Cardiac fibroblast (primary cell): ENCODE measurements at places on chromosomes 2 and 18.

- DNase-seq, result no peak
Observed at GRCh38 chr2:65727816-65728215, 295.4 kb upstream of the SPRED2 start.

DNA sequence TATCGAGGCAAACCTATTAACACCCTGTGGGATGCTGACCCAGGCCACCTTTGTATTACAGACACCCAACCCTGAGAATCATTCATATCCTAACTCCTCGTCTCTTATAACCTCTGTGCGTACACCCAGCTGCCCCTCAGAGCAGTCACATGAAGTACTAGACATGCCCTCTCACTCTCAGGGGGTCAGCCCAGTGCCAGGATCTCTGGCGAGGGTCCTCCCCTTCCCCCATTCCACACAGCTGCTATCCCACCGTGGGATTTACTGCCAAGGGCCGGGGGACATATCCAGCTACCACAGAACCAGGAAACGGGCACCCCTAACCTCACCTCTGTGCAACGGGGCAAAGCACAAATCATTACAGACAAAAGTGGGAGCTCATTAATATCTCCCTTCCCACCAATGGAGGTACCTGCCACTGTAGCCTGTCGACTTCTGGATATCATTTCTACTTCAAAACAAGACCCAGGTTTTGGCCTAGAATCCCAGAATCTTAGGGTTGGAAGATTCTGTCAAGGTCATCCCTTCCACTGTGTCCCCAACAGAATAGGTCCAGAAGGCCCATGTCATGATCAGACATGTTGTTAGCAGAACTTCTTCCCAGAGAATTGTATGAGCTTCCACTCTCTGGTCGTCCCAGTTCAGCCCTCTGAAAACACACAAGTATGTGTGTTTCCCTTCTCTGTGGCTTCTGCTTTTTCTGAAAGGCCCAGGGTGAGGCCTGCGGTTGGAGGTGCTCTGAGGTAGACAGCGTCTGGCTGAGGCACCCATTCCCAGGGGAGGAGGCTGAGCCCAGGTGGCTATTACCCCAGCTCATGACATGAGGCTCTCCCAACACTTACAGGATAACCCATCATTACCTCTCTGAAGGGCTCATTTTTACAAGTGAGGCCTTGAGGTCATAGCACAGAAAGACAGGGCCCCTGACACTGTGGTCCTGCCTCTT is 1.7 kb downstream of the TMBIM1 start:
- no peak for DNase-seq

GRCh38 chr2:172655091-172655837 is 80.4 kb upstream of the RAPGEF4 start:
- DNase-seq, result peak; percentile 82

DNA sequence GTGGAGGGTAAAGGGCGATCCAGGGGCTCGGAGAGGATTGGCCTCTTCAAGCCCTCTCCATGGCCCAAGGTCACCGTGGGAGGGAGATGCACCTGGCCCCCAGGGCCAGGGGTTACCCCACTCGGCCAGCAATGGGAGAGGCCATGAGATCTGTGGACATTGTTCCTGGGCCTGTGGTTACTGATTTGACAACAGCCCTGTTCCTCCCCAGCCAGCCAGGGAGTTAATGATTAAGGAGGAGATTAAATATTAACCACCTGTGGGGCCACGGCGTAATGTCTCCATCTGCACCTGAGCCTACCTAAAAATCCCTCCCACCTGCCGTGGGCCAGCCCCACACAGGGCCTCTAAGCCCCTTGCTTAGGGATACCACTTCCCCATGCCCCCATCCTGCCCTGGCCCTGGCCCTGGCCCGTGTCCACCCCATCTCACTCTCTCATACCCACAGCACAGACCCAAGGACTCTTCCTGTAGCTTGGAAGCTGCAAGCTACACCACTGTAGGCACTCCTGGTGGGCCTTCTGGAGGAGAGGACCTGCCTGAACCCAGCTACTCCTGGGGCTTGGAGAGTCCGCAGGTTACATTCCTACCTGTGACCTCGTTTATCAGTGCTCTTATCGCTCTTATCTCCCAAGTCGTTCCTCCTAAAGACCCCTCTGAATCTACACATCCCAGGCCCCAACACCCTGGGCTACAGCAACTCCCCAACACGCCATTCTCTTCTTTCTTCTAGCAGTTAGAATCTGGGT is 32.1 kb downstream of the ZFP36L2 start:
- DNase-seq, result no peak

GRCh38 chr2:174485788-174486562 is 854 bp downstream of the GPR155 start:
- peak; percentile 38 for DNase-seq

- no peak for DNase-seq
Observed at GRCh38 chr2:229882583-229882982, 39.2 kb downstream of the TRIP12 start.

GRCh38 chr2:19560785-19561184 is 202.4 kb upstream of the OSR1 start:
- DNase-seq, result no peak

GRCh38 chr2:80075719-80076118 is 228.8 kb downstream of the LRRTM1 start:
- DNase-seq, result no peak

DNA sequence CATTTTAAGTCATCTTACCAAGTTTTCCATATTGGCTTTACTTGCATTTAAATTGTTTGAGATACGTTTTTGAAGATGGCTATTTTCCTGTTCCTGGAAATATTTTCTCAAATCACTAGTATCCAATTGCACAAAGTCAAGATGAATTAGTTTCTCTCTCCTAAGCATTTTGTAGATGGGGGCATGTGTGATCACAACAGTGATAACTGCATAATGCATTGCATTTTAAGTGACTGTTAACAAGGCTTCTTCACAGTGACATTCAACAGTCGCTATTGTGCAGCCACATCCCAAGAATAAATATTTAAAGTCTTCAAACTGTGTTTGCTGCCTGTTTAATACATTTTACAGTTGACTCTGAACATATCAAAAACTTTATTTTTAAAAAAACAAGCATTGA is 694.2 kb upstream of the CDH7 start:
- DNase-seq, result no peak

DNA sequence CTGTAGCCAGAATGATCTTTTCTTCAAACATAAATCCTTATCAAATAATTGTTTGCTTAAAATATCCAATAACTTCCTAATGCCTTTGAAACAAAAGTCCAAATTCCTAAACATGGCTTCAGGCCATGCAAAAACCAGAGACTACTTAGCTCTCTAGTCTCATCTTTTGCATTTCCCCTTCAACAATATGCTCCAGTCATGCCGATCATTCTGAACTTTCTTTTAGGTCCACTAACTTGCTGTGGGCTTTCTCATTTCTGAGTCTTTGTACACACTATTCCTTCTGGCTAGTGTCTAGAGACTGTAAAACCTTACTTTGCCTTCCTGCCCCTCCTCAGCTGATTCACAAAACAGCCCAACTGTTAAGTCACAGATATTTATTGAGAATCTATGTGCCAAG is 51.5 kb downstream of the VIL1 start:
- DNase-seq, result no peak

- DNase-seq, result no peak
Observed at GRCh38 chr2:172600557-172601008, 44.7 kb downstream of the PDK1 start.

DNA sequence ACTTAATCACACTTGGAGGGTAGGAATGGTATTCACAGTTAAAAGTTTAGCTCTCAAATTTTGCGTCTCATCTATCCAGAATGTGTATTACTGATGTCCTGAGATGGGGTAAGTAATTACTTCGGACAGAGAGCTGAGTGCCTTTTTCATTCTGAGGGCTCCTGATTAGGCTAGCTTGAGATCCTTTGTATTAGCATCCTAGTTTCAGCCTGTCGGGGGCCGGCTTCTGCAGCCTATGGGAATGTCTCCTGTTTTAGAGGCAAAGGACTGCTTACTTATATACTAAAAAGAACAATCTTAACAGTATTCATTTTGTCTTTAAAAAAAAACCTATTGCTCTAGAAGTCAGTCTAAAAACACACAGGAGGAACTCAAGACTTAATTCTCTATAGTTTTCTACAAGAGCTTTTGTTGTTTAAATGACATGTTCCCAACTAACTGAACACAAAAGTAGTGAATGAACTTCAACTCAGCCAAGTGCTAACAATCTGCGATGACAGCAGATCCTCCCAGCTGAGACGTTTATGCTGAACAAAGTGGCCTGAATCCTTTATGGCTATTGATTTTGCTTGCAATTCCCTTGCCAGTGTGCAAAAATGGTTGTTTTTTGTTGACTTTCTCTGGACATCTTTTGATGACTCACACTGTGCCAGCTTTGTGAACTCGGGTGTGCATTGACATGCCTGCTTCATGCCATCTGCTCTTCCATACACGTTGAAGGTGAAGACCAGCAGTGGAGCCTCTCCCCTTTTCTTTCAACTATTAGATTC is 118.7 kb downstream of the LYPD6B start:
- no peak for DNase-seq

DNA sequence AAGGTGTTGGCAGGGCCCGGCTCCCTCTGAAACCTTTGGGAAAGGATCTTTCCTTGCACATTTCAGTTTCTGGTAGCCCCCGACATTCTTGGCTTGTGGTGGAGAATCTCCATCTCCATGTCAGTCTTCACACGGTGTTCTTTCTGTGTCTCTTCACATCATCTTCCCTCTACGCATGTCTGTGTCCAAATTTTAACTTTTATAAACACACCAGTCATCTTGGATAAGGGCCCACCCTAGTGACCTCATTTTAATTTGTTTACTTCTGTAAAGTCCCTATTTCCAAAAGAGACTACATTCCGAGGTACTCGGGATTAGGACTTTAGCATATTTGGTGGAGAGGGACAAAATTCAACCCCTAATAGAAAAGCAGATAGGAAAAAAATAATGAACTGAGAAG is 138.4 kb downstream of the GALNT3 start:
- no peak for DNase-seq

GRCh38 chr2:109256111-109256510 is 127.1 kb downstream of the SH3RF3 start:
- DNase-seq, result no peak

- DNase-seq, result no peak
Observed at GRCh38 chr2:222268311-222268990, 30.3 kb downstream of the PAX3 start.

GRCh38 chr2:196638765-196639164 is 750 bp upstream of the CCDC150 start:
- DNase-seq, result no peak

DNA sequence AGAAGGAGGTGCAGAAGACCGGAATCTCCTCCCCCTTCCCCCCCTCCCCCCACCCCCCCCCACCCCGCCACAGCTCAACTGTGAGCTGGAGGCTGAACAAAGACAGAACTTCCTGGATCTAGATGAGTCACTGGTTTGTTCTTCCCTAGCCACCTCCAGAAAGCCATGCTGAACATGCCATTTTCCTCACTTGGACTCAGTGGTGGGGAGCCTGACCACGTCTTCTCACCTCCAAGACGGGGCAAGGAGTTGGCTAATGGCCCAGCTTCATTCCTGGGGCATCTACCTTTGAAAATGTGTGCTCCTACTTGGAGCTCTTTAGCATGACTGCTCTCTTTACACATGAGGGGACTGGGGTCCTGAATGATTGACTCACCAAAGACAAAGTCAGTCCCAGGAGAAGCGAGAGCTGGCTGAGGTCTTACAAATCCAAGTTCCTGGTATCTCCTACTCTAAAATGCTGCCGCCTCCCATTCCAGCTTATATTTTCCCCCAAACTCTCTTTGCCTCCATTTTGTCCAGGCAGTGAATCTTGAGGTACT is 22.6 kb upstream of the FZD5 start:
- peak; percentile 80 for DNase-seq

DNA sequence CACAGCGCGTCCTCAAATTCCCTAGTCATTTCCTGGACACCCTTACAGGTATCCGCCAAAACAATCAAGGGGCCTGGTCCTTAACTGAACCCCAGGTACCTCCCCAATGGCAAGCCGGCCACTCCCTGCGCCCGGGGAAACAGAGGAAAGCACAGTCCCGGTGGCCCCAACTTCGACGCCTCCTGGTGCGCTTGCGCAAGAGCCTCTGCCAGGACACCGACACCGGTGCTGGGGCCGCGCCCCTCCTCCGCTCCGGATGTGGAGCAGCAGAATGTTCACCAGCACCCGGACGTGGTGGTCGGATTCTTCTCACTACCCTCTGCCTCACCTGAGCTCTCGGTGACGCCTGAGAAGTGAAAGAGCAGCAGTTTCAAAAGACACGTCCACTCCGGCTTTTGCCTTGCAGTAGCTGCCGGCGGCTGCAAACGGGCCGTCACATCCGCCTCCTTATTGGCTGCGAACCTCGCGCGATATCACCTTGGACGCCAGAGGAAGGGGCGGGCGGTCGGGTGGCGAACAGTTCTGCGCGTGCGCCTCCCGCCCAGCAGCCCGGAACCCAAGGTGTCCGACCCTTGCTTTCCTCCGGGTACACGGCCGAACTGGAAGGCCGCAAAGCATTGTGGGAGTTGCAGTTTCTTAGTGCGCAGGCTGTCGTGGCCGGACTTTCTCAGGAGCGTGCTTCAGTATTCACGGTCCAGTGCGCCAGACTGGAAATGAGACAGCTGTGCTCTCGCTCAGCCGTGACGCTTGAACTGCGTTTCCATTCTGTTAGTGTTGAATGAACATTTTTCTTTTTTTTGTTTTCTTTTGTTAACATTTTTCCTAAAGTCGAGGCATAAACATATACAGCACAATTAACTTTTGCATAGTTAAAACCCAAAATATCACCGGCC is at the start of gene TXNDC9:
TSS of gene TXNDC9 (minus strand) at position 423 of the 893 bp plus-strand sequence. CDS start 3,123 bp downstream, outside the sequence.
- peak; percentile 100 for DNase-seq

DNA sequence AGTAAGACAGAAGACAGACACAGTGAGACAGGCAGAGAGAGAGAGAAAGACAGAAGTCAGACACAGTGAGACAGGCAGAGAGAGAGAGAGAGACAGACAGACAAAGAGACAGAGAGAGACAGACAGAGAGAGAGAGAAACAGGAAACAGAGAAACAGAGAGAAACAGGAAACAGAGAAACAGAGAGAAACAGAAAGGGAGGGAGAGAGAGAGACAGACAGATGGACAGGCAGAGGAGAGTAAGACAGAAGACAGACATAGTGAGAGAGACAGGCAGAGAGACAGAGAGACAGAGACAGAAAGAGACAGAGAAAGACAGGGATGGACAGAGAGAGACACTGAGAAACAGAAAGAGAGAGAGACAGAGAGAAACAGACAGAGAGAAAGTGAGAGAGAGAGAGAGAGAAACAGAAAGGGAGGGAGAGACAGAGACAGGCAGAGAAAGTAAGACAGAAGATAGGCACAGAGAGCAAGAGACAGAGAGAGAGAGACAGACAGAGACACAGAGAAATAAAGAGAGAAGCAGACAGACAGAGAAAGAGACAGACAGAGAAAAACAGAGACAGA is 109.3 kb upstream of the ANKRD30BL start:
- no peak for DNase-seq

- no peak for DNase-seq
Observed at GRCh38 chr2:163417596-163418337, 318.0 kb downstream of the FIGN start.
